Stimulated activated CD8-positive, alpha-beta memory T cell treated with anti-CD3 and anti-CD28 coated beads, Interleukin-2, amount 100 ng/mL, for 1 hour (primary cell): ENCODE measurements at places on chromosomes 13 and 19.

GRCh38 chr13:98797456-98797855, 45.0 kb upstream of the SLC15A1 start:
- no peak for DNase-seq

DNA sequence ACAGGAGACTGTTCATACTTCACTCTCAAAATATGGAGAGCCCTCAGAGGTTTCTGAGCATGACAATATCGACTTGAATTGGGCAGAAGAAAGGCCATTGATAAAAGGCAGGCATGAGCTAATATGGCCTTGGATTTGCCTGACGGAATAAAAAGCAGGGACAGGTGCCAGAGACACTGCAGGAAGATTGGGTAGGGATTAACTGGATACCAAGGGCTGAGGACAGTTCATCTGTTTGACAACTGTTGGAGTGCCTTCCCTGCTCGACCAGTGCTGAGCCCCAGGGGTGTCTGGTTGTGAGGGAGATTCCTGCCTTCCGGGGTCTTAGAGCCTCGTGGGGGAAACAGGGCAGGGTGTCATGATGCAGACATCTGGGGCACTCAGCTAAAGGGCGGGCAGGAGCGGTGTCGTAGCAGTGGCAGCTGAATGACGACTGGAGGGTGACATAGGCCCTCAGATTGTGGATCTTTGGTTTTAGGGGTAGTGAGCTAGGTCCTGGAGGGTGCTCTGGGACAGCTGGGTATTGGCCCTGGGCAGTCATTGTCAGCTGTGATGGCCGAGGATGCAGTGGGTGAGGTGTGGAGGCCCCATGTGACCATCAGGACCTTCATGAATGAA, 12.3 kb downstream of the GATAD2A start:
- DNase-seq = no peak

- no peak for DNase-seq
Measured at GRCh38 chr13:97753942-97754670, 199.4 kb upstream of the IPO5 start.

- DNase-seq = no peak
Measured at GRCh38 chr19:39935364-39935661, 879 bp upstream of the FCGBP start.

DNA sequence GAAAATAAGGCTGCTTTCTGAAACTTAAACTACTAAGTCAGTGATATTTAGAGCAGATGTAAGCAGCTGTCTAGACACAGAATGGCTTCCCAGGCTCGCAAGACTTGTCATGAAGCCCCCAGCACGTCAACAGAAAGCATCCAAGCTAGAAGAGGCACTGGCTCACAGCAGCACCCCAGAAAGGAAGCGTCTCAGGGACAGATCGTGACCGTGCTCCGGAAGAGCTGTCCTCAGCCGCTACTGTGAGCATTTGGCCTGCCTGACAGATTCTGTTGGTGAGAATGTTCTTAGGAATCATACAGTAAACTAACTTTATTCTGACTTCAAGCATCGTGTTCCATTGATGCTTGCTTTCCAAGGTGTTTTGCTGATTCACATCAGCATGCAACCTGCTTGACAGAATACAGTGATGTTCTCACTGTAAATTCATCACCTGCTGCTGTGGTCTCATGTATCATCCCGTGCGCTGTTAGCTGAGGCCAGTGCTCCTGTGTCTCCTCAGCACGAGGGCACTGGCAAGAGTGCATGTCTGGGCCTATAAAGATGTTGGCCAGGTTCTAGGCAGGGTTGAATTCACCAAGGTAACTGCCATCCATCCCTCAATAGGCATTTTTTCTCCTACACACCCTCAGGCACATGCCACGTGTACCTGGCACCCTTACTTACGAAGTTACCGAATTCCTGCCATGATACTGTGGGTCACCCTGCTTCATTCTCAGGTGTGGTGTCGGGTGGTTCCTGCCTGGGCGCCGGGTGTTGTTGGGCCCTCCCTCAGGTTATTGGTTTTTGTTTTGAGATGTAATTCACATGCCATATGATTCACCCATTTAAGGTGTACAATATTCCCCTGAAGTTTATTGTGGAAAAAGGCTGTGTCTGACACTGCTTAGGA, 15.9 kb downstream of the SPINT2 start:
- no peak for DNase-seq

- no peak for DNase-seq
Measured at GRCh38 chr13:110356362-110356761, 49.3 kb downstream of the COL4A2 start.

DNA sequence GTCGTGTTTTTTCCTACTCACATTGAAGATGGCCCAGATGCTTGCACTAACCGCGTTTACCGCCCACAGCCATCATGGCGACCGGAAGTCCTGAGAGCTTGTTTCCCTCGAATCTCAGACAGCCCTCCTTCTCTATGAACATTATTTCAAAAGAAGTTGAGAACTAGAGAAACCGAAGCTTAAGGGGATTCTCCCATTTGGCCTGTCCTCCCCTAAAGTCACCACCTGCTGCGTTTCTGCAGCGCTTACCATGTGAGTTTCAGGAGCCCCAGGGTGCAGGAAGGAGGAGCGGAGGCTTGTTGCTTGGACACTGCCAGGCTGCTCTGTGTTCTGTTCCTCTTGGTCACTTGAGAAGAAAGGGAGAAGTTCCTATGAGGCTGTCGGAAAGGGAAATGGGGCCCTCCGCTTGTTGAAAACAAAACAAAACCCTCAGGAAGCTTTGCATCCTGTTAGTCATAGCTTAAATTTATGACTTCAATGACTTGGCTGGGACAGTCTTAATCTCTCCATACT, 6.2 kb downstream of the CARD8 start:
- DNase-seq = peak; percentile 44

DNA sequence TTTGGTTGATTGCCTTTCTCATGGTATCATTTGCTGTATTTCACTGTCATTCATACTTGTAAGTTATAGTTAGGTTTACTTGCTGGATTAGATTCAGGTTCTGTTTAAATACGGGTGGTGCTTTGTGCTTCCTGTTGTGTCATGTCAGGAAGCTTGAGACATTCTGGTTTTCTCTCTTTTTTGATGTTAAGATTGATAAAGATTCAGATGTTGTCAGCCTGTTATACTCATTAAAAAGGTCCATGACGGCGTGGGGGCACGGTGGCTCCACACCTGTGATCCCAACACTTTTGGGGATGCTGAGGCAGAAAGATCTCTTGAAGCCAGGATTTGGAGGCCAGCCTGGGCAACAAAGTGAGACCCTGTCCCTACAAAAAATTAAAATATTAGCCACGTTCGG, 45.7 kb downstream of the NAA16 start:
- no peak for DNase-seq

- DNase-seq = no peak
Measured at GRCh38 chr19:57512845-57513244, 13.1 kb downstream of the ZNF773 start.
